Panc1 (cell line): ENCODE measurements at places on chromosomes 12 and 14. TPM values are rescaled to one million over a fixed set of nuclear protein-coding genes. Genes with fewer than 3 reads are reported as not detected.

The C14orf39 gene
- total RNA-seq, result 0.08 TPM

- no peak for DNase-seq
Measured at GRCh38 chr14:75467763-75468162, 39.9 kb downstream of the JDP2 start.

GRCh38 chr12:21656905-21657325 is 727 bp downstream of the LDHB start:
- peak; percentile 4 for DNase-seq

- DNase-seq, result peak; percentile 20
Measured at GRCh38 chr12:121095544-121096198, 37.0 kb upstream of the P2RX7 start.

- no peak for DNase-seq
Measured at GRCh38 chr14:52650774-52651173, 44.6 kb downstream of the ERO1A start.

DNA sequence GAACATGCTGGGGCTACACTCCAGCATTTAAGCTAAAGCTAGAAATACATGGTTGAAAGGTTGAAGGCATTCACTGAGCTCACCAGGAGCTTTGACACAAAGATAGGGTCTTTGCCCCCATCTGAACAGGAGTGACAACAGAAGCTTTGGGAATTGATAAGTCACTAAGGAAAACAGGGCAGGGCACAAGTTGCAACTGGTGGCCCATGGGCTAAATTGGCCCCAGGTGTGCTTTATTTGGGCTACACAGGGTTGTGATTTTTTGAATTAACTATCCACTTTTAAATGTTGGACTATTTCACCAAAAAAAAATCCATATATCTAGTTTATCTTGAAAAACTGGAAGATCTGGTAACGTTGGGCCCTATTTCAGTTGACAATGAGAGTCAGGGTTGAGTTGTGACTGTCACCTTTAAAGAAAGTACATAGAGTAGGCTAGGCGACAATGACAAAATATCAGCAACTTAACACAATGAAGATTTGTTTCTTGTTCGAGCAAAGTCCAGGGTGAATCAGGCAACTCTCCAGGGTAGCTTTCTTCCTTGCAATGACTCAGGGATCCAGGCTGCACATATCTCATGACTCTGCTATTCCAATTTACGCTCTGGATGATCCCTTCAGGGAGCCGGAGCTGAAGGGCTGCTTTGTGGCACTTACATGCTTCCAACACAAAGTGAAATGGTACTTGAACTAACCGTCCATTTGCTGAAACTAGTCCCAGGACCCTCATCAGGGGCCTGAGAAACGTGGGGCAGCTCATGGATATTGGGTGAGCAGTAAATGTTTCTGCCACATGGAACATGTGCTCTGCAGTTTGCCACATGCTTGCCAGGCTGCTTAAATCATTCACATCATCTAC is 13.3 kb upstream of the EIF4B start:
- no peak for DNase-seq
